Muscle of leg (tissue), 16 donors: ENCODE measurements at places on chromosomes 6 and 20.

GRCh38 chr20:371755-372542 lies 8.6 kb upstream of the TRIB3 start:
- peak; percentile 61 for DNase-seq

DNA sequence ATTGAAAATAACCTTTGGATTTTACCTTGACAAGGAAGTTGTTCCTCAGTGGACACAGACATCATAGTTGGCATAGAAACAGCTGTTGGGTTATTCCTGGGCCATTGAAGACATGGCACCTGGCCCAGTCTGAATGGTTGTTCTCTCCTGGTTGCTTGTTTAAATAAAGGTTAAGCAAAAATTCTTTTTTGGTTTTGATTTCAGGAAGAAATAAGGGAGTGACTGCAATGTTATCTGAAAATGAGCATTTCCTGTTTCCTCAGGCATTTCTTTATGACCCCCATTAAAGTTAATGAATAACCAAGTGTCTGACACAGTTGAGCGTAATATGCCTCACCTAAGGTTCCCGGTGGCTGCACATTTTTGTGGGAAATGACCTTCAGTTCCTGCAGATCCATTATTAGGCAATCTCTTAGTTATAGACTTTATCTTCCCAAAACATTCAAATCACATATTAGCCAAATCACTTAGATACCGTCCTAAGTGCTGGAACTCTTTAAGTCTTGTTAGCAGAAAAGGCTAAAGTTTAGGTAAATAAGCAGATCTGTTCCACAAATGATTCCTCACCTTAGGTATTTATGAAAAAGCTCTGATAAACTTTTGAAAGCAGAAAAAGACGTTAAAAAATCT lies 648.7 kb upstream of the FLRT3 start:
- DNase-seq, result no peak

- peak; percentile 65 for DNase-seq
Observed at GRCh38 chr6:150720774-150721233, 121.1 kb downstream of the PLEKHG1 start.

- DNase-seq, result peak; percentile 92
Observed at GRCh38 chr6:148760568-148761526, 14.0 kb downstream of the UST start.

DNA sequence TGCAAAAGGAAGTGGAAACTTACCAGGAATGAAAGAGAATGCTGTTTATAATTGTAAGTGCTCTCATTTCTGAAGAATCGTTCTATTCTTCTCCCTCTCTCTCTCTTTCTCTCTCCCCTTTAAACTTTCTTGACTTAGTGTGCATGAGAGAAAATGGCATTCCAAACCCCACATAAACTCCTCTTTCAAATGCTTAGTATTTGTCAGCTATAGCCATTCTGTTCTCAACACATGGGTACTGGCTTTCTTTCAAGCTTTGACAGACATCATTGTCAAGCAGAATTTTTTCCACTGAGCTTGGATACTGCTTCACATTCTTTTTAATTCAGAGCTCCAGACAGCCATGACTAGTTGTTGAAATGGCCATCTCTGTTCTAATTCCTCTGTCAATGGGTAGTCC lies 51.1 kb upstream of the PREP start:
- DNase-seq, result peak; percentile 23

DNA sequence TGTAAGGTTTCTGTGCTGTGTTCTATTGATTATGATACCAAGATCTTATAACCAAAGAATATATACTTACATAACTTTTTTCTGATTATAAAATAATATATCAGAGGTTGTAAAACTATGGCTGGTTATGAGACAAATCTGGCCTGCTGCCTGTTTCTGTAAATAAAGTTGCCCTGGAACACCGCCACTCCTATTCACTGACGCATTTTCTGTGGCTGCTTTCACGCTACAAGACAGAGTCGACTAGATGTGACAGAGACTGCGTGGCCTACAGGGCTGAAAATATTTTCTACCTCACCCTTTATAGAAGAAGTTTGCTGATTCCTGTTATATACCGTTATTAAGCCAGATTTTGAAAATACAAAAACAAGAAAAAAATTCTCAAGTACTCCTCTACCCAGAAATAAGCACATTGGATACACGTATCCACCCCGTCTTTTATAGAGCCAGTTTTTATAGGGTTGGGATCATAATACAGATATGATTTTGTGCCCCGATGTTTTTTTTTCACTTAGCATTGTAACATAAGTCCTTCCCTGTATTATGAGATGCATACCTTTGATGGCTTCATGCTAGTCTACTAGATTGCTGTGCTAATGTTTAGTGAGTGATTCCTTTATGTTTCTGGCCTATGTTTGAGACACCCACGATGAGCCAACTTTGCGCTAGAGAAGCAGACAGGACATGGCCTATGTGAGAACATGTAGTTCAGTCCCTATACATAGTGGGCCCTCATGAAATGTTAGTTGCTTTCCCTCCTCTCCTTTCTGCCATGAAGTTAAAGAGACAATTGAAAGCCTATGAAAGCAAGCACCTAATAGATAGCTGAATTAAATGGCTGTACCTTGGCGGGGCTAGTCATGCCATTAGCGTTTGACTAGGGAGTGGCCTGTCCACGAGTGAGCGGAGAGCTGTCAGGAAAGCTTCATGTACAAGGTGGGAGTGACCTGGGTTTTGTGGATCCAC lies 98.1 kb upstream of the KCNK16 start:
- peak; percentile 68 for DNase-seq

DNA sequence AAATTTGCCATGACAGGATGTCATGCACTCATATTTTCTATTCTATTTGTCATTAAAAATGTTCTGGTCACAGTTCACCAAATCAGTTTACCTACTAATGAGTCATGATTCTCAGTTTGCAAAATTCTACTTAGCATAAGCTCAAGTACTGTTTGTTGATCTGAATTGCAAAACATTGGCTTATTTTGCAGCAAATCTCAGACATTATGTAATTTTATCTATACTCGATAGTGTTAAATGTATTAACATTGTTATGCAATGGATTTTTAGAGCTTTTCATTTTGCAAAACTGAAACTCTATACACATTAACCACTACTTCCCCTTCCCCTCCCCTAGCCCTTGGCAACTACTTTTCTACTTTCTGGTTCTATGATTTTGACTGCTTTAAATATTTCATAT lies 213.8 kb upstream of the ZFP64 start:
- no peak for DNase-seq

DNA sequence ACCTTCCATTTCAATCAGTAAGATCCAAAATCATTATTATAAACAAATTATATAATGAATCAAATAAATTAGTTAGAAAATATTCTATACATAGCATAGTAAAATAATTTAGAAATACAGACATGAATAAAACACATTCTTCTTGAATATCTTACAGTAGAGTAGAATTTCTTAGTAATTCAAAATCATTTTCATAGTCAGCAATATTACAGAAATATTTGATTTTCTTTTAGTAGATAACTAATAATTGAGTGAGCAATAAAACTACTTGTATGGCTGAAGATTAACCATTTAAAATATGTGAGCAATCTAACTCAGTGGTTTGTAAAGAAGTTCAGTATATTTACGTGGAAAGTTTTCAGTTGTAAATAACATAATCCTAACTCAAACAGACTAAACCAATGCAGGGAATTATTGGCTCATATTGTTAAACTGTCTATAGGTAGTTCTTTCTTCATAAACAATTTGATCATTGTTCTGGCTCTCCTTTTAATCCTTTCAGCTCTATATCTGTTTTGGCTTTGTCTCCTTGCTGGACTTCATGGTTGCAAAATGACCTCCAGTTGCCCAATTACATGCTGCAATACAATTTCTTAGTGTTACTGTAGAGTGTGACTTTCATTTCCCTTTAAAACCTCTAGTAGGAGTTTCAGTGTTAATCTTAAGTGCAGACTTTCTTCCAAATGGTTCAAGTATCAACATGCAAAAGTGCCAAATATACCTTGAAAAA lies 307.5 kb downstream of the EYS start:
- no peak for DNase-seq

GRCh38 chr20:21109144-21109543 lies 3.0 kb upstream of the LINC00237 start:
- no peak for DNase-seq

- DNase-seq, result no peak
Observed at GRCh38 chr6:43242908-43243663, at the start of gene TTBK1. TSS of gene TTBK1 (plus strand) at chr6:43243481. CDS start at chr6:43246661, 3,180 bp downstream.

GRCh38 chr6:133254552-133255228 lies 13.5 kb downstream of the EYA4 start:
- DNase-seq, result no peak

DNA sequence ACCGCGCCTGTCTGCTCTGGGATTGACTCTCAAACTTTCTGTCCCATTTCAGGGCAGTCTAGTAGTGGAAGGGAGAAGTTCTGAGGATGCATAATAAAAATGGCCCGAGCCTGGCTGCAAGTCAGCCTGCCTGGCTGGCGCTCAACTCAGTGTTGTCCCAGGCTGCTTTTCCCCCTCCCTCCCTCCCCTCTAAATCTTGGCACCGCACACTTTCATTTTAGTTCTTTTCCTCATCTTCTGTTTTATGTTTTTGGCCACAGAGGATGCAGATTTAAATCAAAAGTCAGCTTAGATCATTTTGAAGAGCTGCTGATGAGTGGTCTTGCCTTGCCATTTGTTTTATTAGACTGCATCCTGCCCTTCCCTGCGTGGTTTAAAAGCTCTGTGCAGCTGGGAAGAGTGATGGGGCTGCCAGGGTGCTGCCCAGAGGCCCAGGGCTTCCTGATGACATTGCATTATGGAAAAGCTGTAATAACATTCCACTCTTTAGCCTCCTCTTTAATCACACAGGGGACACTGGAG lies 6.5 kb upstream of the UQCC2 start:
- DNase-seq, result peak; percentile 89

GRCh38 chr6:125658136-125658535 lies 91.3 kb upstream of the HEY2 start:
- peak; percentile 58 for DNase-seq

DNA sequence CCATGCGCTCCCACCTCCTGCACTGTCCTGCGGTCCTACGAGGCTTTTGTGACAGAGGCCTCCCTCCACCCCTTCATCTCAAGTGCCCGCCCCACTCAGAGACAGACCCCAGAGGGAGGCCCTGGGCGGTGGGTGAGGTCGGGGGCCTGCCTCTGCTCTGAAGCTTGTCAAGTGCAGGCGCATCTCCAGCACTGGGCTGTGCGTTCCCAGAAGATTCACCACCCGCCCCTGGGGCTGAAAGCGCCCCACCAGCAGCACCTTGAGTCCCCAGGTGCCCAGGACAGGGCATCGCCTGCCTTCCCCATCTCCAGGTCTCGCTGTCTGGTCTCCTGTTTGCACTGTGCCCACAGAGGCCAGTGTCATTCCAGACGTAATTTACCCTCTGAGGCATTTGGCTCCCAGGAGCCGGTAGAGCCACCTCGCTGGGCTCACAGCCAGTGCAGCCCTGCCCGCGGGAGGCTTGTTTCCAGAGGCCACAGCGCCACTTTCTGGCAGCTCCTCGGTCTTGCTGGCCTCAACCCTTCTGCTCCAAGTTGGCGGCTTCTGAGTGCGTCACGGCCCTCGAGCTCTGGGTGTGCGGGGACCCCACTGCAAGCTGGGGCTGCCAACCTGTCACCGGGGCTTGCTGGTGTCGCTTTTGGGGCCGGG lies 191.1 kb downstream of the TAF4 start:
- DNase-seq, result no peak

- no peak for DNase-seq
Observed at GRCh38 chr6:129740013-129740412, 30.0 kb upstream of the ARHGAP18 start.

- DNase-seq, result no peak
Observed at GRCh38 chr6:41730531-41731436, 4.6 kb downstream of the TFEB start.

- no peak for DNase-seq
Observed at GRCh38 chr6:26539071-26539615, 977 bp downstream of the HMGN4 start.

- no peak for DNase-seq
Observed at GRCh38 chr6:30823534-30823865, 60.8 kb upstream of the DDR1 start.

GRCh38 chr6:143264986-143265764 lies 185.3 kb downstream of the ADAT2 start:
- DNase-seq, result peak; percentile 80

DNA sequence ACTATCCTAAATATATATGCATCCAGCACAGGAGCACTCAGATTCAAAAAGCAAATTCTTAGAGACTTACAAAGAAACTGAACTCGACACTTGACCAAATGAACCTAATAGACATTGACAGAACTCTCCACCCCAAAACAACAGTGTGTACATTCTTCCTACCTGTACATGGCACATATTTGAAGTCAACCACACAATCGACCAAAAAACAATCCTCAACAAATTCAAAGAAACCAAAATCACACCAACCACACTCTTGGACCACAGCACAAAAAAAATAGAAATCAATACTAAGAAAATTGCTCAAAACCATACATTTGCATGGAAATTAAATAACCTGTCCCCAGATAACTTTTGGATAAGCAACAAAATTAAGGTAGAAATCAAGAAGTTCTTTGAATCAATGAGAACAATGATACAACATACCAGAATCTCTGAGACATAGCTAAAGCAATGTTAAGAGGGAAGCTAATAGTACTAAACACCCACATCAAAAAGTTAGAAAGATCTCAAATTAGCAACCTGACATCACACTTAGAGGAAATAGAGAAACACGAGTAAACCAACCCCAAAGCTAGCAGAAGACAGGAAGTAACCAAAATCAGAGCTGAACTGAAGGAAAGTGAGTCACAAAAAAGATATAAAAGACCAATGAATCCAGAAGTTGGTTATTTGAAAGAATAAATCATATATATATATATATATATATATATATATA lies 12.5 kb upstream of the TREM1 start:
- DNase-seq, result peak; percentile 21

DNA sequence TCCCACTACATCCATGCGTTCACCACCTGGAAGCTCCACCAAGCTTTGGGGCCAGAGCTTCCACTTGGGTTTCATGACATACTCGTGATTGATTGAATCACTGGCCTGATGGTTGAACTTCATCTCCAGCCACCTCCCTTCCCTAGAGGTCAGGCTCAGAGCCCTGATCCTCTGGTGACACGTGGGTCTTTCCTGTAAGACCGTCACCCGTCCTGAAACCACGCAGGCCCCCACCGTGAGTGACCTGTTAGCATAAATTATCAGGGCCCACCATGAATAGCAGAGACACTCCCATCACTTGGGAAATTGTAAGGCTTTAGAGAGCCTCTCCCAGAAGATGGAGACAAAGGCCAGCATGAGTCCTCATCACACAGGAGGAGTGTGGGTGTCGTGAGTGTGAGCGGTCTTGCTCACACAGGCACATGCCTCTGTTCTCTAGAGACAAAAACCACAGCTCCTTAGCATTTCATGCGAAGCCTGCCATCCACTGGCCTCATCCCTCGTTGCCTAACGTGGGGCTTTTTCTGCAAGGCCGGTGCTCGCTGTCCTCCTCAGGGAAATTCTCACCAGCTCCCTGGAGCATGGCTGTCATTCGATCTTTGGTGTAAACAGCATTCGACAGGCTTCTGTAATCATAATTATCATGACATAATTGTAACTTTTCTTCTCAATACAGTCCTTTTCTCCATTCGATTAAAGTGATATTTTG lies 65.1 kb upstream of the DUSP22 start:
- DNase-seq, result no peak
